ENCODE measurements at places on chromosomes 6 and 20.

DNA sequence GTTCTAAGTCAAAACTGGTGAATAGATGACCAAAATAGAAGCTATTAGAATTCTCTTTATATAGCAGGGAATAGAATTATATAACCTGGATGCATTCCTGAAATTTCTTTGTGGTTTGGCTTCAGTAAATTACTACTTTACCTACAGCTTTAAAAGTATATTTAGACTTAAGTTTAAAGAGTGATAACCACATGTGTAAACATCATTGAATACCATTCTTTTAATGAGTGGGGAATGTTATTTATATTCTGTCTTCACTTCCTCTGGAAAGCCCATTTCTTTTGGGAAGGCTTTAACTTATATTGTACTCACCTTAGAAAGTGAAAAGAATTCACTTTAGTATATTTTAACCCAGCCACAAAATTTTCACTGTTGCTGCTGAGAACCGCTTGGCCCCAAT lies 39.1 kb downstream of the PLEKHG1 start:
- DNase-seq = no peak

- no peak for DNase-seq
Observed at GRCh38 chr20:17012546-17013226, 214.2 kb upstream of the PCSK2 start.

GRCh38 chr6:53316142-53316541 lies 32.6 kb downstream of the ELOVL5 start:
- no peak for DNase-seq

DNA sequence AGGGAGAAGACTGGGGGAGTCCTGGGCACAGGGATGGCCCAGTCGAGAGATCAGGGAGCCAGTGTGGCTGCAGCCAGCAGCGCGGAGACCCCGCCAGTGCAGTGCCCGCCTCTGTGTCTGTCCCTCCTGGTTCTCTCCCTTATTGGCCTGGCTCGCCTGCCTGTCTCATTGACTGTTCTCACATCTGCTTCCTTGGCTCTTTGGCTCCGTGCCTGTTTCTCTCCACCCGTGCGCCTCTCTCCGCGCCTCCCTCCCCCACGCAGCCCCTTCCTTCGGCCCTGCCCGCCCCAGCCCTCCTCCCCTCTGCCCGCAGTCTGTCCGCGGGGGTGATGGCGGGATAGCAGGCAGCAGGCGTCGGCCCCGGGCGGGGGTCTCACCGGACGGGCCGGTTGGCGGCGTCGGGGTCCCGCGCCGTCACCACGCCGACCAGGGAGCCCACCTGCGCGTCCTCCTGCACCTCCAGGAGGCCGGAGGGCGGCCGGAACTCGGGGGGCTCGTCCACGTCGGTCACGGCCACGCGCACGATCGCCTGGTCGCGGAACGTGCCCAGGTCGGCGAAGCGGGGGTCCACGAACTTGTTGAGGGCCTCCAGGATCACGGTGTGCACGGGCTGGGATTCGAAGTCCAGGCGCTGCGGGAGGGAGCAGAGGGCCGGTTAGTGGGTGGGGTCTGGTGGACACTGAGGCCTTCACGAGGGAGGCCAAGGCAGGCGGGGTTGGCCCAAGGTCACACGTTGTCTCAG lies 92.0 kb downstream of the CD40 start:
- no peak for DNase-seq

DNA sequence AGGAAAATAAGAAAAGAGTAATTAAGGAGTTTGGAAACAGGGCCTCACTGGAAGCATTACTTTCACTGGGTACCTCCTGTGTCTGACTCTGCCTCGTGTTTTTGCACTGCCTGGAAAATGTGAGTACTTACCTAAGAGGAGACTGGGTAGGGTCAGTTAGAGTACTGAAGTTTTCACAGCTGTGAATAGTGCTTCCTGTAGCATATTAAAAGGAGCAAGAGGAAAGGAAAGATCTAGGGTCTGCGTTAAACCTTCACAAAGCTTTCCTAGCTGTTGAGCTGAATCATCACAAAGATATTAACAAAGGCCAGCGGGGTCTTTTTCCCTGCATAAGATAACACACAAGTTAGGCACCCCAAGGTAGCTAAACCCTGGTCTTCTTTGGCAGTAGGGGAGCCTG lies 82.3 kb downstream of the MLIP start:
- DNase-seq = no peak

Measured in MV-4-11 (cell line).